Fibroblast of skin of right biceps (primary cell): ENCODE measurements at places on chromosomes 4 and X.

DNA sequence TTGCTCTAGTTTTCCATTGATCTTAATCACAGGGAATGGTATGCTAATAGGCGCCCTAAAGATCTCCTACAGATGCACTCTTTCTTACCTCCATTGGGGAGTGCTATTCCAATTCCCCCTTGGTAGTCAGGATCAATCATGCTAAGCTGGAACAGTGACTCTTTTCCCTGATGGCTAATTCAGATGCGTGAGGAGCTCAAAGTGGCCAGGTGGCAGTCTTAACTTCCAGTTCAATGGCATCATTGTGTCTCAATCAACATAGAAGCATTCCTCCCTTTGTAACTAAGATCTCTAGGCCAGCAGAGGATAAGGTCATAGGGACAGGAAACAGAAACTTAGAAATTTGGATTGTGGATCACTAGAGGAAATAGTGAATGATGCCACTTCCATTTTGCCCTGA lies 216.8 kb downstream of the GRID2 start:
- DNase-seq, result no peak

- no peak for DNase-seq
Observed at GRCh38 chr4:67020438-67020797, 524.9 kb downstream of the CENPC start.

- no peak for DNase-seq
Observed at GRCh38 chr4:45910511-45910910, 213.3 kb downstream of the GABRG1 start.

- no peak for DNase-seq
Observed at GRCh38 chr4:106978046-106978774, 57.9 kb downstream of the DKK2 start.

DNA sequence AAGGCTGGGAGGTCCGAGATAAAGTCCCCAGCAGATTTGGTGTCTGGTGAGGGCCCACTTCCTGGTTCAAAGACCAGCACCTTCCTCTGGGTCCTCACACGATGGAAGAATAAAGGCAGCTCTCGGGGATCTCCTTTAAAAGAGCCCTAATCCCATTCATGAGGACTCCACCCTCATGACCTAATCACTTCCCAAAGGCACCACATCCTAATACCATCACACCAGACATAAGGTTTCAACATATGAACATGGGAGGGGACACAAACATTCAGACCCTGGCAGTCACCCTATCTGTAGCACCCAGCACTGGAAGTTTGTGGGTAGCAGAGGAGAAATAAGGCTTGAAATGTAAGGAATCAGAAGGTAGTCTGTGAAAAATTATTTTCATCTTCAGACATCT lies 112.9 kb upstream of the NOCT start:
- DNase-seq, result no peak

- DNase-seq, result no peak
Observed at GRCh38 chr4:103197765-103198110, 405 bp downstream of the CENPE start.

- DNase-seq, result no peak
Observed at GRCh38 chr4:3462321-3462789, 751 bp upstream of the DOK7 start.

DNA sequence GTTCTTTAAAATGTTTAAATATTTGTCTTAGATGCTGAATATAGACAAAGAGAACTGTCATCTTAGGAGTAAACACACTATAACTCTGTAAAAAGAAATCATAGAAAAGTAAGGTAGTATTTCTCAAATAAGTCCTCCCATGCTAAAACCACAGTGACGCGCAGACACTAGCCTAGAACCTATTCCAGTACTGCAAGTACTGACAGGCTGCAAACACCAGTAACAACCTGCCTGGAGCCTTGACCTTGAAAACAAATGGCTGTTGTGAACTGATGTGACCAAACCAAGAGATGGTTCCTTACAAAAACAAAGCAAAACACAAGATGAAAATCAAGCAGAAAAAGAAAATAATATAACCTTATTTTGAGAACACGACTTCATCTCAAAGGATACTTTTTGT lies 8.5 kb downstream of the TIFA start:
- no peak for DNase-seq

- peak; percentile 11 for DNase-seq
Observed at GRCh38 chr4:174401471-174402130, 117.9 kb downstream of the CEP44 start.

GRCh38 chr4:48127231-48127630 lies 6.8 kb downstream of the TXK start:
- no peak for DNase-seq

GRCh38 chr4:128682942-128683666 lies 126.4 kb upstream of the JADE1 start:
- no peak for DNase-seq

DNA sequence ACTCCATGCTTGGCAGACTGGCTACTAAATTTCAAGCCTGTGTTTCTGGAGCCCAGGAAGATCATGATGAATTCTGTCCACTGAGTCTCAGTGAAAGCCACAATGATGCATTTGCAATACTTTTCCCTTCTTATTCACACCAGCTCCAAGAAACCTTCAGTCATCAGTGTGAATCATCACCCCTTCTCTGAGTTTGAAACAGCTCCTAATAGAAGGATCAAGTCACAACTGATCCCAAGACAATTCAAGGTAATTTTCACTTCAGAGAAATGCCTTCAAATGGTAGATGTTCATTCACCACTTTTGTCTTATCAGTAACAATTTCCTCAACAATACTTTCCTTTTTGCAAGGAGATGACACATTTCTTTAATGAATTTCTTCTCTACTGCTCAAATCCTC lies 257.4 kb downstream of the NLGN4X start:
- DNase-seq, result peak; percentile 10

- DNase-seq, result no peak
Observed at GRCh38 chrX:53279296-53280237, 1.8 kb downstream of the IQSEC2 start.

GRCh38 chr4:124025428-124025827 lies 628.8 kb downstream of the SPRY1 start:
- DNase-seq, result no peak

- no peak for DNase-seq
Observed at GRCh38 chr4:90889171-90889570, 762.0 kb downstream of the CCSER1 start.

DNA sequence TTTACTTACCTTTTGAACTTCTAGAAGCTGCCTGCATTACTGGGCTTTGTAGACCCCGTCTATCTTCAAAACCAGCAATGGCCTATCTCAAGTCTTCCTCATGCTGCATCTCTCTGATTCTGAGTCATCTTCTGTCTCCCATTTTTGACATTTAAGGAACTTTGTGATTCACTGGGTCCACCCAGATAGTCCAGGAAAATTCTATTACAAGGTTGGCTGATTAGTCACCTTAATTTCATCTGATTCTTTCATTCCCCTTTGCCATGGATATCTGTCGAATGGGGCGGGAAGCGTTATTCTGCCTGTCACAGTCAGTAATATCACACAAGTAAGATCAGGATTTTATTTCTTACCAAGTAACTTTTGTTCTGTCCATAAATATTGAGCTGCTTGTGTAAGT lies 618.0 kb downstream of the CCSER1 start:
- peak; percentile 10 for DNase-seq

DNA sequence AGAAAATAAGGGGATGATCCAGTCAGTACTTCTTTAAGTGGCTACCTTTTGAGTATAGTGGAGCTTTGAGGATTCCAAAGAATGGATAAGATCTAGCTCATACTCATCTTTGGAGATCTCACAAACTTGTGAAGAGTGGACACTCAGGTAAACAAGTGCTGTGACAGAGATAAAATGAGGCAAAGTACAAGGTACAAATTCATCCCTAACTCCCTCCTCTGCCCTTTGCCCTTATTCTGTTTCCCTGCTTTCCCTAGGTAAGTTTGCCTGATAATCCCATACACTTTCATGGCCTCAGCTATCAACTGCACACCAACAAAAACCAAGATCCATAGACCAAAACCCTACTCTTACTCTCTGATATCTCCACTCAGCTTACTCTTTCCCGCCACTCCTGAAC lies 16.4 kb upstream of the CPEB2 start:
- no peak for DNase-seq

GRCh38 chr4:1793496-1793840 lies 375 bp downstream of the FGFR3 start:
- DNase-seq, result peak; percentile 42

DNA sequence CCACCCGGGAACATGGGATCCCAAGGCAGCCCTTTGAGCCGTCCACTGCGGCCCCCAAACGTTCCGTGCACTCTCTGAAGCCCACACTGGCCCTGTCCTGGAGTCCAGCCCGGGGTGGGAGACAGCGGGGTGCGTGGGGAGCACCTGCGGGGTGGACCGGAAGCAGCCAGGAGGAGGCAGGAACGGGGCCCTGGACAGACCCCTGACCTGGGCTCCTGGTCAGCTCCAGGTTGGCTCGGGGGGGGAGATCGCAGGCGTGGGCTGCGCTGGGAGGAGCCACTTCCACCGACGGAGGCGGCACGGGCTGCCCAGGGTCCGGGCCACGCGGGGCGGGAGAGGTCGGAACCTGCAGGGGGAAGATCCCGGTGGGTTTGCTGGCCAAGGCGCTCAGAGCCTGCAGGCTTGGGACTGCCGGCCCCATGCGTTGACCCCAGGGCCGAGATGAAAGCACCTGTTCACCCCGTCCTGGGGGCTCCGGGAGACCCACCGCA lies 5.7 kb upstream of the PLCXD1 start:
- DNase-seq, result no peak

GRCh38 chr4:3461515-3462291 lies 1.4 kb upstream of the DOK7 start:
- no peak for DNase-seq

DNA sequence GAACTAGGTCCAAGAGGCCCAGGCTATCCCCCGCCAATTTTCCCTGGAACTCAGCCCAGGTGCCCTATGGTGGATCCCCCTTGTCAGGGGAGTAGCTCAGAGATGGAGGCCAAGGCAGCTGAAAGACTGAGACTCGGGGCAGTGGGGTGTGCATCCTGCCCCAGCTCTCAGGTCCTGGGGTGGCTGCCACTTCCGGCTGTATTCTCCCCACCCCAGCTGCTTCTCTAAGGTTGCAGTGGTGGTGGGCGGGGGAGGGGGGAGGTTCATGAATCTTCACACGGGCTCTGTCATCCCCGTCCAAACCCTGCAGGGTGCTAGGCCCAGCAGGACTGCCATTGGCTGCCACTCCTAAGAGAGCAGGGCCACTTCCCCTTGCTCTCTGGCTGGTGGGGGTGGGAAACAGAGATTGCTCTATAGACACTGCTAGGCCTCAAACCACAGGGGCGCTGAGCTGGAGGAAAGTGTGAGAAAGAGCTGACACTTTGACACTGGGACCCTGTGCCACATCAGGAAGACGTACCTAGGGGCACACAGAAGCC lies 1.5 kb downstream of the SASH3 start:
- no peak for DNase-seq

GRCh38 chrX:12548746-12549145 lies 242.5 kb upstream of the PRPS2 start:
- peak; percentile 31 for DNase-seq

GRCh38 chr4:90943311-90943710 lies 816.1 kb downstream of the CCSER1 start:
- DNase-seq, result no peak

DNA sequence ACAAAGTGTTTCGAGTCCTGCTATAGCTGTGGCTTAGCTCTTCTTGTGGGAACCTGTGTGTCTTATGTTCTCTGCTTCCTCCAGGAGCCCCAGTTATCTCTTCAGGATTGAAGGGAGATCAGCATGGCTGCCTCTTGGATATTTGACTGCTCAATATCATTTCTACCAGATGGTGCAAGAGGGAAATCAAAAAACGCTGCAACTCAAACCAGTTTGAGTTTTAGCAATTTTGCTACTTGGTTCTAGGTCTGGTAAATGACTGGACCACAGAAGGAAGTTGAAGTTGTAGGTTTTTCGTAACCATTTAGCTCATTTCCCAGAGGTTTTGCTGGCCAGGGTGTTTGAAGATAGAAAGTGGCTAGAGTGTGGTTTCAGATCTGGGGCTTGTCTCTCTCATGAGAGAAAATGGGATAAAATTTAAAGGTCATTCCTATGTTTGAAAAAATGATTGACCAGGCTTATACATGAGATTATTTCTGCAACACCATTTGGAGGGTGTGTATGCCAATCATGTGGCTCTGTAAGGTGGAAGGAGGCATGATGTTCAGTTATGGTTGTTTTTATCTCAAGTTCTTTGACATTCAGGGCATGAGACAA lies 210.4 kb downstream of the SPRY1 start:
- DNase-seq, result no peak

DNA sequence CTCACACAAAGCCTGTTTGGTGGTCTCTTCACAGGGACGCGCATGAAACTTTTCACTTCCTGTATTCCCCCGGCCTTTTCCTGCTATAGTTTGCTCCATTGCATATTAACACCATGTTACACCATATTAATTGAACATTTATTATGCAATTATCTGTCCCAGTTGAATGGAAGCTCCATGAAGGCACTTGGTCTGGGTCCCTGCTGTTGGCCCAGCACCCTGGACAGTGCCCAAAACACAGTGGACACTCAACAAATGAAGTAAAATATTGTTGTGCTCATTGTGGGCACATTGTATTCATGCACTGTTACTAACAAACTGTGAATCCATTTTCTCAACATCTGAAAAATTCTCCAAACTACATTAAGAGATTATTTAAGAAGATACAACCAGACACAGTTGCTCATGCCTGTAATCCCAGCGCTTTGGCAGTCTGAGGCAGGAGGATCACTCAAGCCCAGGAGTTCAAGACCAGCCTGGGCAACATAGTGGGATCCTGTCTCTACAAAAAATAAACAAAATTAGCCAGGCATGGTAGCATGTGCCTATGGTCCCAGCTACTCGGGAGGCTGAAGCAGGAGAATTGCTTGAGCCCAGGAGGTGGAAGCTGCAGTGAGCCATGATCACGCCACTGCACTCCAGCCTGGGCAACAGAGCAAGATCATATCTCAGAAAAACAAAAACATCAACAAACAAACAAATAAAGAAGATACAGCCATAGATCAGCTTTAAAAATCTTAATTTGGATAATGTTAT lies 292.7 kb upstream of the TENM3 start:
- DNase-seq, result no peak

DNA sequence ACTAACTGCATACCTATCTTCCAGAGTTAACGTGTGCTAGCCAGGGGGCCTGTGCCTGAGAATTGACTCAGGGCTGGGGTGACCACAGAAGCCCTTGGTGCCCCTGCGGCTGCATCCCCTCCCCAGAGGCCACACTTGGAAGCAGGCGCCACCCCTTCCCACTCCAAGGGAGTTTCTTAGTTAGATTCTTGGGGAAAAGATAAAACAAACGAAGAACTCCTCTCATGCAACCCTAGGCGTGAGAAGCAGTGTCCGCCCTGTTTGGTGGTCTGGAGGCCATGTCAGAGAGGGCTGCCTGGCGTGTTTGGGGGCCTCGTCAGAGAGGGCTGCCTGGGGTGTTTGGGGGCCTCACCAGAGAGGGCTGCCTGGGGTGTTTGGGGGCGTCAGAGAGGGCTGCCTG lies 50.3 kb upstream of the HGFAC start:
- DNase-seq, result no peak

DNA sequence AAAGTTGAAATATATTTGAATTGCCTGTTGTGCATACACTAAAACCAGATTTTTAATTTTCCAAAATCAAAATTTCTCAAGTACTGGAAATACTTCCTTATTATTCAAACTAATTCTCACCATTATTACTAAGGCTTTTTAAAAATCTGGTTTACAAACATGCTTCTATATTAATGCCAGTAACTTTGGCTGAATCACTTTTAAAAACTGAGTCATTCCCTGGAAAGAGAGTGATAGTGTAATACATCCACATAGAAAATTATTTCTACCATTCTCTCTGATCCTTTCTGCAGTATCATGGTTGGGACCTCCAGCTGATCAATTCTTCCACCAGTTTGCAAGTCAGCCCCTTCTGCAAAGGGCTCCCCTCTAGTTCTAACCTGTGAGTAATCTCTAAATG lies 165.3 kb upstream of the FAM241A start:
- no peak for DNase-seq
